ENCODE measurements at places on chromosomes 7 and 10.
A peak's percentile ranks its signal among the peaks of the same experiment; 100 is the strongest.

- DNase-seq = no peak
These were observed 82.8 kb upstream of the VIPR2 start for GRCh38 chr7:159227433-159227832.

- DNase-seq = no peak
These were observed 207.6 kb upstream of the PRKCQ start for GRCh38 chr10:6787718-6788117.

DNA sequence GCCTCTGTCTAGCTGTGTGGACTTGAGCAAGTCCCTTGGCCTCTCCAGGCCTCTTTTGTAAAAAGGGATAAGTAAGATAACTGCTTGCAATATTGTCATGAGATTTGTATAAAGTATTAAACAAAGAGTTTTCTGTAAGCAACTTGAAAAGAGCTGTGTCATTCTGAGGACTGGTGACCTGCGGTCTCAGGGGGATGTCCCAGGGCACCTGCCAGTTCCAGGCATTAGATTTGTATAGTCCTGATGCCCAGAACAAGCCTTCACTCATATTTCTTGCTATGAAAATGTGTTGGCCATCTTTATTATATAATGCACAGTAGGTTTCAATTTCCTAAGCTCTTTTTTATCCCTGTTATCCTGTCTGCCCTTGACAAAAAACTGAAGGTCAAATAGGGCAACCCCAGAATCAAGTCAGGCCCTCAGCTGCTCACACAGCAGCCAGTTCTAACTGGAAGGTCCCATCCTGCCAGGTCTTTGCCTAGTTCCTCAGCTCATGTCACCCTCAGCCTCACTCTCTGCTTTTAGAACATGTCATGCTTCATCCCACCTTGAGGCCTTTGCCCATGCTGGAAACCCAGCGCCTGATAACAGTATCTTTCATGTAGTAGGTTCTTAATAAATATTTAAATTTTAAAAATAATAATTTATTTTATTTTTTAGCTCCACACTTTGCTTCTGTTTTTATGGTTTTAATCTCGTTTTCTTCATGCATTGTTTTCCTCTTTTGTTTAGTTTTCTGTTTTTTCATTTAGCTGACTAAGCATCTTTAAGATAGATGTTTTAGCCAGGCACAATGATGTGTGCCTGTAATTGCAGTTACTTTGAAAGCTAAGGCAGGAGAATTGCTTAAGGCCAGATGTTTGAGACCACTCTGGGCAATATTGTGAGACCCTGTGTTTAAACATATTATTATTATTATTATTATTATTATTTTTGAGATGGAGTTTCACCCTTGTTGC is 87.5 kb upstream of the ZNF92 start:
- no peak for DNase-seq

GRCh38 chr10:6470894-6471618 is 109.0 kb downstream of the PRKCQ start:
- DNase-seq = no peak

- DNase-seq = no peak
These were observed 242.2 kb downstream of the TSPAN12 start for GRCh38 chr7:120615703-120616102.

GRCh38 chr10:77619964-77620703 is 17.5 kb downstream of the KCNMA1 start:
- no peak for DNase-seq

DNA sequence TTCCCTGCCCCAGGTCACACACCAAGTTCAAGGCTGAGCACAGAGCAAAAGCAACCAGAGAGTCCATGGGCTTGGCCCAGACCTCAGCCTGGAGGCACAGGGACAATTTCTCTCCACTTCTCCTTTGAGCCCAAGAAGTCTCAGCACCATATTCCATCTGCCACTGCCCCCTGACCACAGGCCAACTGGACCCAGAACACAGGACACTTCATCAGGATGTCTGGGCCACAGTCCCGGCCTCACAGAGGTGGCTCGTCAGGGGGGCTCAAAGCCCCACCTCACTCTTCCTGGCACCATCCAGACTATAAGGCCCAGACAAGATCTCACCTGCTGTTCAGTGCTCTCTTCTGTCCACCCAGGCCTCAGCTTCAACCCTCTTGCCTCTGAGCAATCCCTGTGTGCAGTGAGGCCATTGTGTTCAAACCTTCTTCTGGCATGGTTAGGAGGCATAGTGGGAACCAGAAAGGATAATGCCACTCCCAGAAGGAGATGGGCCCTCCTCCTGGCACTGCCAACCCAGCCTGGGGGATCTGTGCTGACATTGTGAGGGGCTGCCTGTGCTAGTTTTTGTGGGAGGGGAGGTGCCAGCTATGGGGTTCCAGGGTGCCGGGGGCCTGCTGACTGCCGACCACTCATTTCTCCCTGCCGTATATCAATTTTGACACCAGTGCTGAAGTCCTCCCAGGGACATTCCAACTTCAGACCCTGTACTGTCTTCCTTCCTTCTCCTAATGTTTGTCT is 49.7 kb upstream of the ANTXRL start:
- no peak for DNase-seq

- DNase-seq = no peak
These were observed 190.7 kb downstream of the C7orf25 start for GRCh38 chr7:42720991-42721796.

DNA sequence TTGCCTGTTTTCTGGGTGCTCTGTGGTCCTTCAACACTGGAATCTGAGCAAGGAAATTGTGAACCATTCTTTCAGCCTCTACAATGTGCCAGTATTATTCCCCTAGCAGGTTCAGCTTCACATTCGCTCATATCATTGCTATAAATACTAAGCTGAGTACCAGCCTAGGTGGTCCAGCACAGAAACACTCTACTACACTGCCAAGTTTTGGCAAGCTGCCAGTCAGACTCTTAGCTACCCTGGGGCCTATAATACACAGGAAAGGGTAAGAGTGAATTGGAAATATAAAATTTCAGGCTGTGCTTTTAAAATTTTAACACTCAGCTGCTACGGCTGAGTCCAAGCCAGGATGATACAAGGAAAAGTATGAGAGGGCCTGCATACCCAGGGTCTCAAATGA is 49.9 kb upstream of the PPP1R3A start:
- DNase-seq = no peak

DNA sequence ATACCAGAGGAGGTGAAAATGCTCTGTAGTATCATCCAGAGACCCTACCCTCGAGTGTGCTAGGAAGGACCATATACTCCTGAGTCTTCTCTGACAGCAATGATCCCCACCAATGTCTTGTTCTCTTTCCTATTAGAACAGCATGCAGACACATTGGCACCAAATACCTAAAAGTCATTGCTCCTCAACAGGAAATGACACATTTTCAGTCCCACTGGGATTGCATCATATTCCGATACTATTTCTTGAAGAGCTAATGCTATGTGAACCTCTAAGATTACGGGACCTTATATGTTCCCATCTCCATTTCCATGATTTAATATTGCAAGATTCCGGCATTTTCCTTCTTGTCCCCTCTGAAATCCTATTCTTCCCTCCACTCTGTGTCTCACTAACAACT is 177.4 kb downstream of the NRP1 start:
- peak; percentile 85 for DNase-seq

DNA sequence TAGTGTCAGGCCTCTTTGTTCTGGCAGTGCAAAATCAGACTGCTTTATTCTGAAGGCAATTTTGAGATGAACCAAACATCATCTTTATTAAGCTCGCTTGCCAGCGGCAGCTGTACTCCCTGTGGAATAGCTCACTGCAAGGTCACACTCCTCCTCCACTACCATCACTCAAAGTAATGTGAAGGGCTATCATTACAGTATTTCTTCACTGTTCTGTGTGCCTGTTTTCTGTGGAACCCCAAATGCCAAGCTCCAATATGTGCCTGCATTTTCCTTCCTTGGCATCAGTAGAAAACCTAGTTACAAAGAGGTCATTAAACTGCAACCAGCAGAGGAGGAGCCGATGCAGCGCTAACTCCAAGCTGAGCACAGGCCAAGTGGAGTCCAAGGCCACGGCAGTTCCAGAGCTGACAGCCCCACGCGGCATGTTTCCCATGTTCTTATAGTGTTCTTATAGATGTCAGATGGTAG is 21.4 kb downstream of the BCCIP start:
- DNase-seq = no peak

DNA sequence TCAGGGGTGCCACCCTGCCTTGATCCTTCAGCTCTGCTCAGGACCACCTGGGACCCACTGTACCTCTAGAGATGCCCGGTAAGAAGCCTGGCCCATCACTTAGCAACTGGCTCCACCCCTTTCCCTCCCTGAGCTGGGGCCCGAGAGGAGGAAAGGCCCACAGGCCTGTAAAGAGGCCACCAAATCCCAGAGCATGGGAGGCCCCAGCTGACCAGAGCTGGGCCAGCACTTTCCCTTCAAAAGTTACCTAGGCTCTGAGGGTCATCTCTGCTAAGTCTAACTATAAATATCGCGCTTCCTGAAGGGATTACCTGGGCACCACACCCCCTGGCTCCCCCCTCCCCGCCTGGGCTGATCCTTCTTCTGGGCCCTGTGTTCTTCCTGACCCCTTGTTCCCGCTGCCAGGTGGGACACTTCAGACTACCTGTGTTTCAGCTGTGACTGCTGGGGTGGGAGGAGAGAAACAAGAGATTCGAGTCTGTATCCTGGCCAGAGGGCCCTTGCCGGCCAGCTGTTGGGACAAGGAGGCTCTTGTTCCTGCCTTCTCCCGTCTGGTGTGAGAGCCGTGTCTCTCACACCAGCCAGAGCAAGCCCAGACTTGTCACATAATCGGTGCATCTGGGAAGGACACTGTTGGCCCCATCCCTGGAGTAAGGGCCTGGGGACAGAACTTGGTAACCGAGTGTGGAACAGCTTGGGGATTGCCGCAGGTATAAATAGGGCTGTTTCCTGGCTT is 22.8 kb upstream of the ANKRD2 start:
- DNase-seq = no peak

DNA sequence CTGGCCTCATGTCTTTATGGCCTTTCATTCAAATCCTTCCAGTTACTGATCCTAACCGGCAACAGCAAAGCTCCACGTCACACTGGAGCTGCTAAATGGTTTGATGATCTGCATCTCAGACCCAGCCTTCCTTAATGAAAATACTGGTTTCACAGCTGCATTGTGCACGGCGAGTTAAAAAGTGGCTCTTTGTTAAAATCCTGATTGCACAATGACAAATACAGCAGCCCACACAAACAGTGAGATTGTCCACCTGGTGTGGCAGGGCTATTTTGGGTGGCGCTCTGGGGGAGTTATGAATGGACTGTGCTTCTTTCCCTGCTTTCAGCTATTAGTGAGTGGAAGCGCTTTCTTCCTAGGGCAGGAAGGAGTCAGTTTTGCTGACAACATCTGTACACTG is 63.4 kb upstream of the C1QL3 start:
- no peak for DNase-seq

GRCh38 chr10:101014230-101014884 is 14.7 kb downstream of the LZTS2 start:
- DNase-seq = peak; percentile 81

DNA sequence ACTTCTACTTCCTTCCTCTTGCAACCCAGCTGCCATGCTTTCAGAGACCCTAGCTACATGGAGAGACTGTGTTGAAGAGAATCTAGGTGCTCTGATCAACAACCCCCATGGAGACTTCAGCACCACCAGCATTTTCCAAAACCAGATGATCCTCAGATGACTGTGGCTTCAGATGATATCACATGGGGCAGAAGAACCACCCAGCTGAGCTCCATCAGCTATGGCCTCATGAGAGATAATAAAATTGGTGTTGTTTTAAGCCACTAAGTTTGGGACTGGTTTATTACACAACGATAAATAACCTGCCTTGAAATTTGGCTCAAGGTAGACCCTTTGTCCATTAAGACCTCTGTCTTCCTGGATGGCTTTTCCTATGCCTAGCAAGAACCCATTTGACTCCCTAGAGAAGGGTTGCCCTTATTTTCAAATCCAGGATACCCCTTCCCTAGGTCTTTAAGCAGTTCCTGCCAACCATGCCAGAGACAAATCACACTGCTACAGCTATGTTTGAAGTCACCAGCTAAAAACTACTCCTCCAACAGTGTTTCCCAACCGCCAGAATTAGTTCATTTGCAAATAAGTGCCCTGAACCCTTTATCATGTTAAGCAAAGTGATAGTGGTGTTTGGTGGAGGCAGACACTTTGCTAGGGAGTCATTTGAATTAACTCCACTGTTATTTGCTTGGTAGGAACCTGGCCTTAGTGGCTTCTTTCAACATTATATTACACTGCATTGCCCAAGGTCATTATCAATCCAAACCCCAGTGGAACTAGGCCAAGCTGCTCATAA is 136.9 kb upstream of the PALS2 start:
- no peak for DNase-seq

GRCh38 chr7:34036051-34036920 is 130.9 kb downstream of the BMPER start:
- DNase-seq = no peak

DNA sequence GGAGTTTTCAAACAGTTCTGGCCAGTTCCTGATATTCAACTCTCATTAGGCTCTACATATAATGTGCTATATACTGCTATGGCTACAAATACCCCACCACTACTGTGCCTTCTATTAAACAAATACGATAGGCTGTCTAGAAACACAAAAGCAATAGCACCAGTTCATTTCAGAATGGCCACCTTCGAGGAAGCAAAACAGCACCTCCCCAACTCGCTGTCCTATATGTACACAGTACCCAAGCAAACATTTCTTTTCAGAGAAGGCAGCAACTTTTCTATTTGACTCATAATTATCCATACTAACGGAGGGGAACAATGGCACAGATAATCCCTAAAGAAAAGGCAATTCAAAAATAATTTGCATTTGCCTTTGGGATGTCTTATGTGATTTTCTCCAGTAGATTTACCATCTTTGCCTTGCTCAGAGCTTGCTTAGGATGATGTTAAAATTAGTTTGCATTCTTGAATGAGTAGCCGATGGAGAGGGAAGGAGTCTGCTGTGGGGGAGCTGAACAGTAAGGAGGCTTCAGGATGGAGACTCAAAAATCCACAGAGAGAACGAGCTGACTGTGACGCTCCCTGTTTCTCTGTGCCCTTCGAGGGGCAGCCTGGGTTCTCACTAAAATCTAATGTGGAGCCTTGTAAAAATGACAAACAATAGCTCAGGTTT is 218.7 kb downstream of the FANK1 start:
- no peak for DNase-seq

GRCh38 chr10:17771017-17771416 is 19.0 kb downstream of the TMEM236 start:
- no peak for DNase-seq

DNA sequence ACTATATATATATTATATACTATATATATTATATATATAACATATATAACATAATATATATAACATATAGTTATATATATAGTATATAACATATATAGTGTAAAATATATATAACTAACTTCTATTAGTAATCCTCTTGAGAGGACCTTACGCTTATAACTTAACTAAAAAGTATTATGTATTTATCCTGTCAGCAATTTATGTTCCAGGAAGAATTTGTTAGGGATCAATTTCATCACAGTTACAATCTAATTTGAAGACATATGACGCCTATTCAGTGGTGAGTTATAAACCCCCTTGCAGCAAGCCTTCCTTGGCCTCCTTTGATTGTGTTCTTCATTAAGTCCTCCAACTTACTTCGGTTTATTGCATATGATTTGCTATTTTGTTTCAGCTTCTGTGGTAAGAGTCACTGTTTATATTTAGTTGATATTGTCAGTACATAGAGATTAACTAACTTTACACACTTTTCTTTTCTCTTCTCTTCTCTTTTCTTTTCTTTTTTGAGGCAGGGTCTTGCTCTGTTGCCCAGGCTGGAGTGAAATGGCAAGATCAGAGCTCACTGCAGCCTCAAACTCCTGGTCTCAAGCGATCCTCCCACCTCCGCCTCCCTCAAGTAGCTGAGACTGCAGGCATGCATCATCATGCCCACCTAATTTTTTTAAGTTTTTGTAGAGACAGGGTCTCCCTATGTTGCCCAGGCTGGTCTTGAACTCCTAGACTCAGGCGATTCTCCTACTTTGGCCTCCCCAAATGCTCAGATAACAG is 59.7 kb downstream of the ANKRD61 start:
- no peak for DNase-seq
